Effector CD4-positive, alpha-beta T cell (primary cell): ENCODE measurements at places on chromosomes 2 and 18.

DNA sequence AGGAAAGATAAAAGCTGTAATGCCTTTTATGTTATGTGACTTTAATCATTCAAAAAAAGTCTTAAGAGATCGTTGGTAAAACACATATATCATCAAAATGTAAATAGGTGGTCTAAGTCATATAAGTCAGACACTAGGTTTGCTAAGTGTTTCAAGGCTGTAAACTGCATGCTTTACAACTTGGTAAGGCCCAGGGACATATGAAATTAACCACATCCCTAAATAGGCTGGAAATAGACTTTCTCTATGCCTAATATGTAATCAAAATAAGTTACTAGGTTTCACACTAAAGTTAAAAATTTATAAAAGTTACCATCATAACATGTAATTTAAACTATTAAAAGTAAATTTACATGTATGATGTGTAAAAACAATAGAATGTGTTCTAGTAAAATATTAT, 946.3 kb upstream of the LRATD1 start:
- no peak for DNase-seq

GRCh38 chr2:176536439-176537133, 267.3 kb downstream of the MTX2 start:
- no peak for DNase-seq

GRCh38 chr2:78985558-78985957, 39.9 kb upstream of the REG3G start:
- DNase-seq: no peak

- DNase-seq: no peak
Observed at GRCh38 chr18:77254711-77255405, 5.2 kb downstream of the GALR1 start.

DNA sequence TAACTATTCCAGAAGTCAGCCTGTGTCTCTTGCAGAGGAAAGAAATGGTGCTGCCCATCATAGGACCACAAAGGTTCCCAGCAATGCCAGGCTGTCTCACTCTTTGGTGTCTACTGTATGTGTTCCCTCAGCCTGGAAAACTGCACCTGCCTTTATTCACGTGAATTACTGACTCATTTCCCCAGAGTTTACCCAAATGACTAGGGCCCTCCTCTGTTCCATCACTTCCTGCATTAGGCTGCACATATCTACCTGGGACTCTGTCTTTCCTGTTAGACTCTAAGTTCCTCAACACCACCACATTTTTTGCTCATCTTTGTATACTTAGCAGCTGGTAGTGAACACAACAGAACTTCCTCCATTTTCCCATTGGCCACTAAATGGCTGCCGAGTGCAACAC, 188.3 kb downstream of the FHOD3 start:
- no peak for DNase-seq

- no peak for DNase-seq
Observed at GRCh38 chr2:33291278-33292013, 185.0 kb upstream of the RASGRP3 start.

- DNase-seq: no peak
Observed at GRCh38 chr2:48319863-48320262, 210.1 kb upstream of the STON1 start.

DNA sequence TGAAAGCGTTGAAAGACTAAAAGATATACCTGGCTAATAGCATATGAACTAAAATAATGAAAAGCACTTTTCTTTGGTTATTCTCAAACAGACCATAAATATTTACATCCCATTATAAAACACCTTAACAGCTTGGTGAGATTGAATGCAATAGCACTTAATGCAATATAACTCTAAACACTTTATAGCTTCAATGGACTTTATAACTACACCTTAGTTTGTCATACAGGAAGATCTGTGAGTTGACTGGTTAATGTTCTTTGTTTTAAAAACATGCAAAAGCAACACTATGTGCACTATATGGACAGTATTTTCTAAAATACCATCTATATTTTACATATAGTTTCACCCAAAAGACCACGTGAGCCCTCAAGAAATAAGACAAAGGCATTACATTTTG, 353.3 kb upstream of the ACVR2A start:
- DNase-seq: no peak

DNA sequence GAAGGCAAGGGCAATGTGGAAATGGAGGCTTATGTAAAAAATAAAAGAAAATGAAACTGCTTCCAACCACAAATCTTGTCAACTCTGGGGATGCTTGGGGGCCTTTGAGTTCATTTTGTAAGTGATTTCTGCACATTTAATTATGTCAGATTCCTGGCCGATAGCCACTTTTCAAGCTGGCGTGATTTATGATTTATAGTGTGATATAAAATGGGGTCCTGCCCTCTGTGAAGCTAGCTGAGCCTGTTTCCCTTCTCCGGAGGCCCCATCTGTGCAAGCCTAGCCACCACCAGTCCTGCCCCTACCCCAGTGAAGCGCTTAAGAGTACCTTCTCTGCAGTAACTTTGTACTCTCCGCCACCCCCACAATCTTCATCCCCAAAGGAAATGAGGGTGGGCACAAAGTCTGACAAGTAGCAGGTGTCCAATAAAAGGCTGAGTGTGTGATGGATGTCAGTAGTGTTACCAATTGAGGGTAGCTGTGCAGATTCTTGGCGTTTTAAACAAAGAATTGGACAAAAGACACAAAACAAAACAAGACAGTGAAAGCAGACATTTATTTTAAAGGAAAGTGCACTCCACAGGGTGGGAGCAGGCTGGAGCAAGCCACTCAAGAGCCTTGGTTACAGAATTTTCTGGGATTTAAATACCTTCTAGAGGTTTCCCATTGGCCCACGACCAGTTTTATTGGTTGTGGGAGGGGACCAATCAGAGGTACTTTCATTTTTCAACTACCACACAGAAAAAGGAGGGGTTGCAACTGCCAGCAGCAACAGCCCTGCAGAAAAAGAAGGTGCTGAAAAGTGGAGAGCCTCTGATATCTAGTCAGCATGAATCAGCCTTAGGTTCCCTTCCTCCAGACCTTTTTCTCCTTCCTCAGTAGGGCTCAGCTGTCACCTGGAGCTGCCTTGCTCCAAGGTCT, 39.0 kb upstream of the SIX3 start:
- DNase-seq: no peak

DNA sequence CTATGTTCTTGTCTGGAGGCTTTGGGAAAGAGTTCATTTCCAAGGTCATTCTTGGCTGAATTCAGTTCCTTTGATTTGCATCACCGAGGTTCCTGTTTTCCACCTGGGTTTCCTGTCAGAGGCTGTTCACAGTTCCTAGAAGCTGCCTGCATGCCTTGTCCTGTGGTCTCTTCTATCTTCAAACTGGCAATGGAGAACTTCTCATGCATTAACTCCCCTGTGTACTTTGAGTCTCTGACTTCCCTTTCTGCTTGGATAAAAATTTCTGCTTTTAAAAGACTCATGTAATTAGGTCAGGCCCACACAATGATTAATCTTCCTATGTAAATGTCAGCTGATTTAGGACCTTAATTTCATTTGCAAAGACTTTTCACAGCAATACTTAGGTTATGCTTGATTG, 499.3 kb upstream of the FANCL start:
- no peak for DNase-seq

DNA sequence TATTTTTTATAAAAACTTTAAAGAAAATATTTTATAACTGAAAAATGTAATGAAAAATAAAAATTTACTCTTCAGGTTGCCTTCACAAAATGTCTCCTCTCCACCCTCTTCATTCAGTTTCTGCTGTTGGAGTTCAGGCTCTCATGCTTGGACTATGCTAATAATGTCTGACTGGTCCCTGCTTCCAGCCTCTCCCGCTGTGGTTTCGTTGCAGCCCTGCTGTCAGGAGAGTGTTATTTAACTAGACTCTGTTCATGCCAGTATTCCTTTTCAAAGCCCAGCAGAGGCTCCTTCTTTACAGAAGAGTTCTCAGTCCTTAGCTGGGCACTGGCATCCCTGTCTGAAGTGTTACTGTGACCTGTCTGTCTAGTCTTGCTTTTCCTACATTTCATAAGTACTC, 40.4 kb downstream of the CLIP4 start:
- no peak for DNase-seq

- peak; percentile 12 for DNase-seq
Observed at GRCh38 chr2:191051825-191052778, 38.1 kb upstream of the STAT1 start.

DNA sequence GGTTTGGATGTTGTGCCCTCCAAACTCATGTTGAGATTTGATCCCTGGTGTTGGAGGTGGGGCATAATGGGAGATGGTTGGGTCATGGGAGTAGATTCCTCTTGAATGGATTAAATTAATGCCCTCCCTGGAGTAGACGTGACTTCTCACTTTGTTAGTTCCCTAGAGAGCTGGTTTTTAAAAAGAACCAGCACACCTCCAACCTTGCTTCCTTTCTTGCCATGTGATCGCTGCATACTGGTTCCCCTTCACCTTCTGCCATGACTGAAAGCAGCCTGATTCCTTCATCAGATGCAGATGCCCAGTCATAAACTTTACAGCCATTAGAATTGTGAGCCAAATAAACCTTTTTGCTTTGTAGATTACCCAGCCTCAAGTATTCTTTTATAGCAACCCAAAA, 21.7 kb downstream of the MTA3 start:
- DNase-seq: no peak

DNA sequence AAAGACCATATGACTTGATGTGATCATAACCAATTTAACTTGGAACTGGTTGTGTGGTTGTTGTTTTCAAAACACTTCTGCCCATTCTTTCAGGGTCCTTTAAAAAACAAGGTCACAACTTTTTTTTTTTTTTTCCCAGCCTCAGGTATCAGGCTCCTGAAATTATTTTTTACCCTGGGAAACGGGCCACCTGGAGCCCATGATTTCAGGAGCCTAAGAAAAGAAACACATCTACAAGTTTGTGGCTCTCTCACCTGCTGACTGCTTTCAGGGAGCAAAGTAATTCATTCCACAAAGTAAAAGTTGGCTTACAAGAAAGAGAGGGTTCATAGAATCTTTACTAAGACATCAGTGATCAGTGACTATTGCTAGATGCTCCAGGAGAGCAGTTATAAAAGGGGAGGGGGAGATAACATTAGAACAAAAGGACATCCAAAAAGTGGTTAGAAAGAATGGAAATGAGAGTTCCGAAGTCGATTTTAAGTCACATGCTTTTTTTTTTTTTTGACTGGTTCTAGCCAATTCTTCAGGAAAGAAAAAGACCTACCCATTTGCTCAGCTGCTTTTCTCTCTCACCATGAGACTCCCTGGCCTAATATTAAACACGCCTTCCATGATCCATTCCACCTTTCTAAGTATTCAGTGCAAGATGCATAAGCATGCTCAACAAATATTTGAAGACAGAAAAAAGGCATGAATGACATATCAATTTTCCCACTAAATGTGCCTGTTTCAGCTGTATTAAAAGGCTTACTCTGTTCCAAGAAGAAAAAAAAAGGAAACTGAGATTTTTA, 267.3 kb downstream of the LRATD1 start:
- DNase-seq: no peak

GRCh38 chr18:76374330-76375281, 120.4 kb downstream of the ZNF516 start:
- DNase-seq: no peak

GRCh38 chr2:209441541-209441940, 17.7 kb downstream of the MAP2 start:
- no peak for DNase-seq

DNA sequence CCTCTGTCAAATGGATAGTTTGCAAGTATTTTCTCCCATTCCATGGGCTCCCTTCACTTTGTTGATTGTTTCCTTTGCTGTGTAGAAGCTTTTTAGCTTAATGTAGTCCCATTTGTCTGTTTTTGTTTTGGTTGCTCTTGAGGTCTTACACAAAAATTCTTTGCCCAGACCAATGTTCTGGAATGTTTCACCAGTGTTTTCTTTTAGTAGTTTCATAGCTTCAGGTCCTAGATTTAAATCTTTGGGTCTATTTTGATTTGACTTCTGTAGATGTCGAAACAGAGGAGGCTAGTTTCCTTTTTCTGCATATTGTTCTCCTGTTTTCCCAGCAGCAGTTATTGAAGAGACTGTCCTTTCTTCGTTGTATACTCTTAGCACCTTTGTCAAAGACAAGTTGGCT, 351.6 kb downstream of the PTPRM start:
- no peak for DNase-seq

DNA sequence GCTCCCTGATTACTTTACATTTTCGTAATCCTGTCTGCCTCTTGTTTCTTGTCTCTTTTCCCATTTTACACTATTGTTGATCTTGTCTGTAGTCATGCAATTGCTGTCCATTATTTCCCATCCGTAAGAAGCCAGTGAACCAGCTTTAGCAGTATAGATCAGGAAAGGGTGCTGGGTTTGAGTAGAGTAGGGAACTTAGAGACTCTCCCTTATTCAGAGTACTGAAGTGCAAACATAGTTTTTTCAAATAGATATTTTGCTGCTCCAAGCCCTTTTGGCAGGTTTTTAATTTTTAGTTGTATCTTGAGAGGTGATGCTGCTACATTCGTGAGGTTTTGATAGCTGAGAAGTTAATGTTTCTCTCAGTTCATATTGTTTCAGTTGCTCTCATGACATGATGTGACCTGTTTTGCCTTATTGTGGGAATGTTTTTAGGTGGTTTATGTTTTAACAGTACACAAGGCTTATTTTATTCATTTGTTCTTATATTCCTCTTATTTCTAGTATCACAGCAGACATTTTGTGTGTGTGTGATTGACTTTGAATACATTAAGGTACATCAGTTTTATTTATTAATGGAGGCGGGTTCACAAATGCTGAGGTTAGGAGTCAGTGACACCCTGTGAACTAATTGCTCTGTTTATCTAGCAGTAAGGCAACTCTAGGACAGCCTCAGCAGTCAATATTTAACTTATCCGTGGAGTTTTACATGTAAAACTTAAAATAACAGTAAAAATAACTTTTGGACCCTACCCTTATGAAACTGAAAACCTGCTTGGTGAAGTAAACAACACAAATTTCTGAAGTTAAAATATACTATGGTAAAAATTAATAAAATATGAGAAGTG, 118.4 kb downstream of the ZNF407 start:
- no peak for DNase-seq

DNA sequence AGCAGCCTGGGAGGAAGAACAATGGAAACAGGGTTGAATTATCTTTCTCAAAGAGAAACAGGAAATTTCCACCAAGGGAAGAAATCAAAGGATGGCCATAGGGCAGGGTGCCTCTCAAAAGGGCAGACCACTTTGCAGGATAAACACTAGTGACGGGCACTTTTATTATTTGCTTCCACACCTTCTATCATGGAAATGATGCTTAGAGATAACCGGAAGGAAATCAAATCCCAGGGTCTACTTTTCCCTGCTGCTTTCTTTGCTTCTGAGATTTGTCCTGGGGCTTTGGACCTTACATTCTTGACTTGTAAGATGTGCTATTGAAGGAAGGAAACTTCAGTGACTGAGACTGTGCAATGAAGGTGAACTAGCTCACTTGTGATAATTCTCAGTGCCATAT, 1.1 kb upstream of the SCN9A start:
- DNase-seq: no peak

GRCh38 chr18:32138332-32138982, 46.8 kb downstream of the RNF138 start:
- no peak for DNase-seq

- no peak for DNase-seq
Observed at GRCh38 chr2:55907686-55908085, 15.9 kb downstream of the EFEMP1 start.
